ENCODE measurements at places on chromosomes 12 and 14.

GRCh38 chr12:39235990-39236767 is 206.7 kb downstream of the KIF21A start:
- DNase-seq = no peak

GRCh38 chr12:5489760-5490406 is 58.0 kb downstream of the NTF3 start:
- DNase-seq = peak; percentile 39

- peak; percentile 86 for DNase-seq
These were observed 86.8 kb downstream of the RFLNA start for GRCh38 chr12:124381456-124382296.

DNA sequence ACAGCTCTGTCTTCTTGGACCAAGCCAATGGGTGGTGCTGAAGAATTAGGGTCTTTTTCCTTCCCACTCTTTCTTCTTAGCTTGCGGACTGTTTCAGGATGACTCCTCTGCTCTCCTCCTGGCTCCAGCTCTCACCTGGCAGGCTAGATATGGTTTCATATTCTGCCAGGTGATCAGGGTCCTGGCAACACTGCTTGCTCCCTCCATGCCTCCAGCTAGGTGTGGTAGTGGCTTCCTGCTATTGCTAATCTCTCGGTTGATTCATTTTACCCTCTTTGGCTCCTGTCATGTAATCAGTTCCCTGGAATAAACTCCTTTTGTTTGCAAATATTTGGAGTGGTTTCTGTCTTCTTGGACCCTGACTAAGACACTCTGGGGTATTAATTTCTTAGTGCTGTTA is 4.3 kb upstream of the GZMH start:
- DNase-seq = no peak

GRCh38 chr12:15037091-15037687 is 64.3 kb downstream of the PDE6H start:
- no peak for DNase-seq

GRCh38 chr12:116884871-116885270 is 3.6 kb upstream of the HRK start:
- DNase-seq = no peak

GRCh38 chr12:2372735-2373134 is 319.9 kb downstream of the CACNA1C start:
- no peak for DNase-seq

- DNase-seq = no peak
These were observed 176.9 kb downstream of the MON2 start for GRCh38 chr12:62643486-62643885.

DNA sequence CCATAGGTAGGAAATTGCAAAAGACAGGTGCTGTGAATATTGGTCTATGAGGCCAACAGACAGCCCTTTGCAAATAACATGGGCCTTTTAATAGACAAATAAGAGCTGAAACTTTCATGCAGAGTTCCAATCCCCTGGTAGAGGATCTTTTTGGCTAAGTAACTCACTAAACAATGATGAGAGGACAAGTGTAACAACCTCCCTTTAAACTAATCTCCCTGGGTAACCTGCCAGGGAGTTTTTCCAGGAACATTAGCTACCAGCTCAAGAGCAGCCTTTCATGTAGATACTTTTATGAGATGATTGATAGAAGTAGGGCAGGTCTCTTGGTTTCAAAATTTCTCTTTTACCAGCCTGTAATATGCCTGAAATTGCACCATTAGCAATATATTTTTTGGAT is 13.8 kb upstream of the CACNA1C start:
- DNase-seq = no peak

DNA sequence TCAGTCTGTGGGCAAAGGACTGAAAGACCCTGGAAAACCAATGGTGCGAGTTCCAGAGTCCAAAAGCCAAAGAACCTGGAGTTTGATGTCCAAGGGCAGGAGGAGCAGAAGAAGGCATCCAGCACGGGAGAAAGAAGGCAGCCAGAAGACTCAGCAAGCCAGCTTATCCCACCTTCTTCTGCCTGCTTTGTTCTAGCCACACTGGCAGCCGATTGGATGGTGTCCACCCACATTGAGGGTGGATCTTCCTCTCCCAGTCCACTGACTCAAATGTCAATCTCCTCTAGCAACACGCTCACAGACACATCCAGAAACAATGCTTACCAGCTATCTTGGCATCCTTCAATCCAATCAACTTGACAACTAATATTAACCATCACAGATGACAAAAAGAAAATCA is 57.2 kb upstream of the CAPRIN2 start:
- no peak for DNase-seq

- DNase-seq = no peak
These were observed 74.7 kb downstream of the NOC4L start for GRCh38 chr12:132218915-132219314.

All from femur (tissue), 1 donor.